ENCODE measurements at places on chromosomes 2 and 18.

- no peak for DNase-seq
Measured at GRCh38 chr2:15797231-15797938, 143.0 kb upstream of the MYCN start.

- no peak for DNase-seq
Measured at GRCh38 chr2:46977899-46978298, 62.3 kb upstream of the MCFD2 start.

GRCh38 chr2:27270670-27271069, 4.6 kb upstream of the DNAJC5G start:
- no peak for DNase-seq

DNA sequence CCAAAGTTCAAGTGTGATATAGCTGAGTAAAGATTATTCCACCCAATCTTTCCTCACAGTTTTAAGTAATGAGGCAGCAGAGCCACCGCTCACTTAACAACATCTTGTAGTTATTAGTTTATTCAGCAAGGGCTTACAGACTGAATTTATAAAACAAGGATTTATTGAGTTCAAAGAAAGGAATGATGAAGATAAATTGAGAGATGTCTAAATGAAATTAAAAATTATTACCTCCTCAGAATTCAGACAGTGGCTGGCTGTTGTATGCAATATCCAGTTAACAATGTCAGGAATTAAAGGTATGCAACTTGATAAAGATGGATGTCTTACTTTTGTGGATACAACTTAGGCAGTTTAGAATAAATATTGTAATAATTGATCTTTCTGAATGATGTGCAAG, 927.3 kb upstream of the CDH2 start:
- DNase-seq = no peak

GRCh38 chr18:48412339-48412929, 3.3 kb upstream of the ZBTB7C start:
- no peak for DNase-seq

DNA sequence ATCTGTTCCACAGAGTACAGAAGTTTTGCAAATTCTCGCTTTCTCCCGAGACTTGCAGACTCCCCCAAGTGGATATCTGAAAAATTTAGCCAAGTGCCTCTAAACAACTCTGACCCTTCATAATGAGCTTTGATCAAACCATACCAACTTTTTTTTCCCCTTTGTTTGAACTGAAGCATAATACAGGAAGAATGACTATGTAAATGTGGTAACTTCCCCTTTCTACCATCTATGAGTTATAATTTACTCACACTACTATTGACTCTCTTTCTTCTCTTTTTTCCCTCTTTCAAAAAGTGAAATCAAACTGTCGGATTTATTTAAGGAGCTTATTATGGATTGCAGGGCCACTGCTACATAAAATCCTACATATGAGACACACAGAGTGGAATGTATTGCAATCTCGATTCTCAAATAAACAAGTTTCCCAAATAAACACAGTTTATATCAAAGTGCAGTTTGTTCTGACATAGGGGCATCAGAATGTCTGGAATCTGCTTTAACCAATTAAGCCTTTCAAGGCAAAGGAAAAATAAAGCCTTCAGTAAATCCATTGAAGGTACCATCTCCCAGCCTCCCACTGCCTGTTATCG, 1.4 kb upstream of the ZNF804A start:
- no peak for DNase-seq

DNA sequence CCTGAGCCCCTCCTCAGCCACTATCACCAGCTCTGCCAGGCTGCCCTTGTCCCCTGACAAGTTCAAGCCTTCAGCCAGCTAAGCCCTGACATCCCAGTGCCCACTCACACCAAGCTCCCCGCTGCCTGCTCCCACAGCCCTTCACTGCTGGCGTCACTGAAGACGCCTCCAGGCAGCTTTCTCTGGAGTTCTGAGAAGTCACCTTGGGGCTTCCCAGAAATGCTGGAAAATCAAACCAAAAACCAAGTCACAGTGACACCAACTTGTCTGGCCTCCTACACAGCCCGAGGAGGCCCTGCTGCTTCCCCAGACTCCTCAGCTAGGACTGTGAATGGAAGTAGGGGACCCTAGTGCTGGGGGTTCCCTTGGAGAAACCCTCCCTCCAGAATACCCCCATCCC, 2.2 kb upstream of the TNS1 start:
- DNase-seq = no peak

DNA sequence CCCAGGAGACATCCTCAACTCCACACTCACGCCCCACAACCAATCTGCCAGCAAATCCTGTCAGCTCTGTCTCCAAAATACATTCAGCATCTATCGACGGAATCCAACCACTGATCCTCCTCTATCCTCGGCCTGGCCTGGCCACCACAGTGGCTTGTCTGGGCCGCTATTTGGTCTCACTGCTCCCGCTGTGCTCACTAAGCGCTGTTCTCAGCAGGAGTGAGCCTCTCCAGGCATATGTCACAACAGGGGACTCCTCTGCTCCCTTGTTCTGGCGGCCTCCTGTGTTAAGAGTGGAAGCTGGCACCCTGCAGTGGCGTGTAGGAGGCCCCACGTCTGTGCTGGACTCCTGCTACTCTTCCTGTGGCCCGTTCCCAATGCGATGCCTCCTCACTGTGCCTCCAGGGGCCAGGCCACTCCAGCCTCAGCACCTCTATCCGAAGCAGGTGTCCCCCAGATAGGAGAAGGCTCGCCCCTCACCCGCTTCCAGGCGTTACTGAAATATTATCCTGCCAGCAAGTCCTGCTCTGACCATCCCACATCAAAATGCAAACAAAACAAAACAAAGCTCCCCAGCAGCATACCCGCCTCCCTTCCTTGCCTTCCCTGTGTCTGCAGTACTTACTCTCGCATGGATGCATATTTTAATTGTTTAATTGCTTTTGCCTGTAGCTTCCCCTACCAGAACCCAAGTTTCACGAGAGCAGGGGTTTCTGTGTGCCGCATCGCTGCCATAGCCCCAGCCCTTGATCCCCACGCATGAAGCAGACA, 39.9 kb downstream of the CENPO start:
- DNase-seq = no peak

DNA sequence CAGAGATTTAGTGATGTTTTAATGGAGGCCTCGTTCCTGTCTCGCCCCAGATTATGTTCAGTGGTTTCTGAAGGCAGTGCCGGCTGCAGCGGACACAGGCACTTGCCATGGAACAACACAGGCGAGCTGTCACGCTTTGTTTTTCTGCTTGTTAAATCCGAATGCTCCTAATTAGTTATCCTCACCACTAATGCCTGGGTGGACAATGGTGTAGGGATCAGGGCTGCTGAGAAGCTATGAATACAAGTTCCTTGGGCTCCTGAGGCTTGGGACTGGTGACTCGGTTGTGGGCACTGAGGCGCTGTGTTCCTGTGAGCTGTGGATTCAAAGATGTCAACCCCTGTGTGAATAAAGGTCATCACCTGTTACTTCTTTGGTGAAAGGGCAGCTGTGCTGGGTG, 123.5 kb downstream of the PLEKHM3 start:
- no peak for DNase-seq

- DNase-seq = no peak
Measured at GRCh38 chr18:76495006-76495370, at the start of gene ZNF516. Gene ZNF516 (minus strand): TSS chr18:76495242. CDS start chr18:76443054, 52,188 bp downstream.

GRCh38 chr2:1802046-1802445, 57.7 kb upstream of the PXDN start:
- no peak for DNase-seq

GRCh38 chr18:36126668-36127067, 2.5 kb downstream of the SLC39A6 start:
- no peak for DNase-seq

DNA sequence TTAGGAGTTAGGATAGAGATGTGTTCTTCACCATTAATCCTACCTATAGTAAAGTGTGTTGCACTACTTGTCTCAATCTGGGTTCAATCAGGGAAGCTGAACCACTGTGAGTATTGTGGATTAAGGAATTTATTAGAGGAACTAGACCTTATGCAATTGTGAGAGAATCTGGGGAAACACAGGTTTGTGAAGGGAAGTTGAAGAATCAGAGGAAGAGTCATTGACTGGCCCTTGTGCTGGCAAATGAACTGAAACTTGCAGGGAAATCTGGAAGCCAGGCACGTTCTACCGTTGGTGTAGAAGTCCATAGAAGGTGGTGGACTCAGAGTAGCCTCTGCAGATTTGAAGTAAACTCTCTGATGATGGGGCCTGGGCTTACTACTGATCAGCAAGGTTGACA, 44.7 kb upstream of the HK2 start:
- no peak for DNase-seq

DNA sequence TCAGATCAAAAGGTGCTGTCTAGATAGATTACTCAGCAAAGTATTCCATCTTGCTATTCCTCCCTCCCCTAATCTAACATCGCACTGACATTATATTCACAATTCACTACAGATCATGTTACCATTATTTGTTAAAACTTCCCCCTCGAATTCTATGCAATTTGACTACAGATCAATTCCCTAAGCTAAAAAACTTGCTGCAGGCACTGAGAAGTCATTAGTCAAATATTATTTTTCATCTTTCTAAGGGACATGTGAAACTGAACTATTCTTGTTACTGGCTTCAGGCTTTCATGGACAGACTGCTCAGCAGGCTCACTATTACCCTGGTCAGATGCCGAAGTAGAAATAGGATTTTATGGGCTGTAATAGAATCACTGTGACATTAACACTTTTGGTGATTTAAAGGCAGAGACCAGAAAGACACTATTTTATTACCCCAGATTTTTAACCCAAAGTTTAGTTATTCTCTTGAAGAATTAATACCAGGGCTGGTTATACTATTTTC, 15.1 kb downstream of the MYL1 start:
- no peak for DNase-seq

DNA sequence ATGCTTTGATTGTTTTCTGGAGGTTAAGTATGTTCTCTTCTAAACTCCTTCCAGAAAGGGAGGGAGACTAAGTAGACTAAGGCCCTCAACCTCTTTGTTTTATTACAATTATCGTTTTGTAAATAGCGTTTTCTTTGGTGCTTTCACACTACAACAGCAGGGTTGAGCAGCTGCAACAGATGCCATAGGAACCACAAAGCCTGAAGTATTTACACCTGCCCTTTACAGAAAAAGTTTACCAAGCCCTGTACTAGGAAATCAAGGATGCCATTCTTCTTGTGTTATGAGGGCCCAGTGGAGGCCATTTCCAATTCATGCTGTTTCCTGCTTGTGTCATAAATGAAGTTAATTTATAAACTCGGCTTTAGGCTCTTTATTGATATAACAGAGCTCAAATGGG, 914.8 kb downstream of the DCDC2C start:
- DNase-seq = no peak

DNA sequence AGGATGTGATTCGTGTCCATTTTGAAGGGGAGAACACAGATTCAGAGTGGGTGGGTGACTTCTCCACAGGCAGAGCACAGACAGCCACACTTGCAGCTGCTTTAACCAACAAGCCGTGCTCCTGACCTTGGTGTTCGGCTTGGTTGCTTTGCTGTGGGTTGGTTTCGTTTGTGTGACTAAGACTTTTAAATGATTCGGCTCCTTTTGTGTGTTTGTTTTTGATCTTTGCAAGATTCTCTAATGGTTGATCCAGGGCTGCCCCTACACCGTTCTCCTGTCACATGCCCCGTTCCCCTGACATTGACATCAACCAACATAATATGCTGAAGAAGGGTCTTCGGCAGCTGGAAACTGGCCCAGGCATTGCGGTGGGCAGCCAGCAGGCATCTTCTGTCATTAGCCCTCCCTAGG, 95.9 kb upstream of the MBOAT2 start:
- DNase-seq = no peak

DNA sequence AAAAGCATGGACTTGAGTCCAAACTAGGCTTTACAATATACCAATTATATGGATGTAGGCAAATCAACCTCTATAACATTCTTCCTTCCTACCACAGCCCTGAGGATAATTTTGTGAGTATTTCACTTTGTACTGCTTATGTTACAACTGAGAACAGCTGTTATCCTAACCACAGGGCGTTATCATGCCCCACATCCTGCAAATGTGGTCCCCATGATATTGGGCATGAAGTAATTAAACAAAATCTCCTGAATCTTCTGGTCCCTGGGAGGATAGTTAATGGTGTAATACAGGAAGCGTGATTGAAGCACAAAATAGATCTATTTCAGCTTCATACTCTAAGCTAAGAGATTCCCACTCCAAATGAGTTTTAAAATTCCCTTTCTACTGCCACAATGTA, 223.6 kb downstream of the CDH20 start:
- DNase-seq = no peak

DNA sequence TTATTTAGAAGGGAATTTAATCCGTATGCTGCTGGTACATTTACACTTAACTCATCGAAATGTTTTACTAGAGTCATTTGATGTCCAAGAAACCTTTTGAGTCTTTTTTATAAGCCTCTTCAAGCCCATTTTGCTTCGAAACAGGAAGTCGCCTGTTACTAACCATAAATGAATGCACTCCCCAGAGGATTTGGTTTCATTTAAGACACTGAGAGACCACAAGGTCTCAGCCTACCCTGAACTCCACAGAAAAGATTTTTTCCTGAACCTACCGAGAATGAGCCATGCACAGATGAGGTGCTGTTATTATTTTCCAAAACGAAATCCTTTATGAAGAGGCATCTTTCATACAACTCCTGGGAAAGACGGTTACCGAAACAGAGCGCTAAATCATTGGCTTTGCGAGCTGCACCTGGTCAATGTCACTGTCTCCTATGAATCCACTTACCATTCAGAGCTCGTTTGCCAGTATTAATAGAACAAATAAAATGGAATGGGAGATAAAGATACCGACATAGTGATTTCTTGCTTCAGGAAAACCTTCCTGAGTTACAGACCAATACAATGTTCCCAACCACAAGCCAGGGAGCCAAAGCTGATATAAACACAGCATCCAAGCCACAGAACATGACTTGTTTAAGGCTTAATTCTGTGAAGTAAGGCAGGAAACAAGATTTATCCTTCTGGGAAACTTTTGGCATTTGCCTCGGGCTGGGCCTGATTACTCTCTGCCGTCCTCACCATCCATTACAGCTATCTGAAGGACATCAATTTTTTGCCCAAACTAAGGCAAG, 382.1 kb downstream of the OSR1 start:
- DNase-seq = no peak

DNA sequence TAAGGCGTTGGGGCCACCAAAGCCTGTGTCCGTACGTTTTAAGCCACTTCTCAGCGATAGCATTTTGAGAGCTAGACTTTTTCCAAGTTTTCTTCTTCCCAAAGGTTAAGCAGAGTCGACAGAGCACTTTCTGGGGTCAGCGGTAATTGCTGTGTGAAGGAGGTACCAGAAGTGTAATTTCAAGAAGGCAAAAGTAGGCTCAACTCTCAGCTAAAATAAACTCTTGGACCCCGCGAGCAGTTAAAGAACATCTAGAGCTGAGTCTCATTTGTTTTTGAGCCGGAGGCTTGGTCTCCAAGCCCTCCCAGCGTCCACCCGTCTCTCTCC, 1.9 kb upstream of the PAX3 start:
- no peak for DNase-seq

DNA sequence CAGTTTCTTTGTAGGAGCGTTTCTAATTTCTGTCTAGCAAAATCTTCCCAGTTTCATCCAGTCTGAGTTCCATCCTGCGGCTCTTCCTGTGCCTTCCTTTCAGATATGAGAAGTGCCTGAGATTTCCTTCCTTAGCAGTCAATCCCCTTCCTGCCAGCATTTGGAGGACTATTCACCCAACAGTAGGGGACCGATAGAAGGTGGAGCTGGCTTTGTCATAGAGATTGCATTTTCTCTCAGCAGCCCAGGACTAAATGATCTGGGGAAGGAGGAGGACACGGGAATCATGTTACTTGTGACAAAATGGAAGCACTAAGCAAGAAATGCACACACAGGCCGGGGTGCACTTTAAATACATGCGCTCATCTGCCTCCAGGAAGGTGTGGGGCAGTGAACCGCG, 5.6 kb upstream of the SMIM21 start:
- no peak for DNase-seq
